ENCODE measurements at places on chromosomes 11 and 22.

GRCh38 chr11:69012092-69013008 lies 696 bp downstream of the MRGPRF start:
- no peak for DNase-seq

GRCh38 chr11:41498726-41499125 lies 39.3 kb upstream of the LRRC4C start:
- no peak for DNase-seq

DNA sequence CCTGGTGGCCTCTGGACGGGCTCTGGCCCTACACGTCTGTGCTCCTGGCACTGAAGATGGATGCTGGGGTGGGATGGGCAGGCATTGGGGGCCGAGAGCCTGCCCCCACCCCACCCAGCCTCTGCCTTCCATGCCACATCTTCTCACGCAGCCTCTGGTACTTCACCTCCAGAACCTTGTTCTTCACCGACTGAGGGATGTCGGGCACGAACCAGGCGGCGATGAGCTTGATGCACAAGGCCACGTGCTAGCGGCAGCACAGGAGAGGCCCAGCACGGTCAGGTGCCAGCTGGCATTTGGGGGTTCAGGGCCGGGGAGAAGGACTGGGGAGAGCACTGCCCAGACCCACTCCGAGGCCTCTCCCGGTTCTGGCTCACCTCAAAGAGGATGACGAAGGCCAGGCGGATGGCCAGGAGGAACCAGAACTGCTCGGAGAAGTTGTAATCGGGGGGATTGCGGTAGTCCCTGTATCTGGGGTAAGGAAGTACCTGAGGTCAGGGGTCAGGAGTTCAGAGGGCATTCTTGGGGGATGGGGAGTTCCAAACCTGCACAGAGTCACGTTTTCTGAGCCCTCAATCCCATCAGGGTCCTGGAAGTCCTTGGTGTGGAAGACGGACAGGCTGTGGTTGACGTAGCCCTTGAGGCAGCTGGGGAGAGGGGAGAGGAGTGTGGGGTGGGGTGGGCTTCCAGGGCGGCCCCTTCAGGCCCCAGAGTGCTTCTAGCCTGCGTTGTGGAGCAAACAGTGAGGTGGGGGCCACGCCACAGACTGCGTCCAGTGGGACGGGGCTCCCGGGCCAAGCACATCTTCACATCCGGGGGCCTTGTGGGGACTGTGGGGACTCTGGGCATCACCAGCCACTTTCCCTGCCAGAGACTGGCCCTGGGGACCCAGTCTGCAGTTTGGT lies 3.8 kb upstream of the SIGIRR start:
- DNase-seq: no peak

DNA sequence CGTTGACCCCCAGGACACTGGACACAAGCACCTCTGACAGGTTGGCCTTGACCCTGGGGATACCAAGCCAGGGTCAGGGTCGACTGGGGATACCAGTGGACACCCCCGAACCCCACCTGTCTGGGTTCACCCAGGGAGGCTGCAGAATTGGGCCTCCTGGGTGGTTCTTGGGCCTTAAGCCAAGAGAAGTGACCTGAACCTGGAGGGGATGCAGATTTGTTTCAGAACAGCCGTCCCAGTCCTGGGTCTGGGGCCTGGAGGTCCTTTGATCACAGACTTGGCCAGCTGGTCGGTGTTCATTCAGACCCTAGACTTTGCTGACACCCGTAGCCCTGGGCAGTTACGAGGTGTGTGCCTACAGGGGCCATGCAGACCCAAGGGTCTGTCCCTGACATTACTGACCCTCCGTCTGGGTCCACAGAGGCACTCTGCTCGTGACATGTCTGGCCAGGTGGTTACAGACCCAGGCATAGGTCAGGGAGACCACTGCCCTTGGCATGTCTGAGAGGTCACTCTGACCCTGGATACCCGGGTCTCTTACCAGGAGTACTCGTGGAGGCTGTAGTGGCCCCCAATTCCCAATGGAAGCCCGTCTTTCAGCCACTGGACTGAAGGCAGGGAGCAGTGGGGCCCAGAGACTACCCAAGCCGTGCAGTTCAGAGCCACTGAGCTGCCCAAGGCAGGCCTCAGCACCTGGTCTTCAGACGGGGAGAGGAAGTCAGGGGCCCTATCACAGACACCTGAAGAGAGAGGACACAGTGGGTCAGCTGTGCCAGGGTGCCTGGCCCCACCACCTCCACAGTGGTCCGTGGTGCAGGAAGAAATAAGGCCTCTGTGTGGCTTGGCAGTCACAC lies 6.4 kb downstream of the SIGIRR start:
- no peak for DNase-seq

- DNase-seq: no peak
Measured at GRCh38 chr11:128453444-128454336, 133.7 kb downstream of the ETS1 start.

DNA sequence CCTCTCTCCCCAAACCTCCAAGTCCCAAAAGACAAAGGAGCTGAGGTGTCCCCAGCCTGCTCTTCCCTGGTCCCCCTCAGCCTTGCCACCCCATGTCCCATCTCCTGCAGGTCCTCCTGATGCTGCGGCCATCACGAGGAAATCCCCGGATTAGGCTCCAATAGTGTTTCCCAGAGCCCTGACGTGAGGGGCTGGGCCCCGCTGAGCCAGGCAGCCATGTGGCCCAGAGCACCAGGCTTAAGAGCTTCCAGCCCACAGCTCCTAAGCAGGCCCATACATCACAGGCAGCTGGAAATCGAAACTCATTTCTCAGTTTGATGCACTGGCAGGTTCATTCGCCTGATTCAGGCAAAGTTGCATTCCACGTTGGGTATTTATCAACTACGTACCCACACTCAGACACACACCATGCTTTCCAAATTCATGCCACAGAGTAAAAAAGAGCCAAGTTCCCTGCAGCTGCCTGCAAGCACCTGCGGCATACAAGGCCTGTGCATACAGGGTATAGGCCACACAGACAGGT lies 114.2 kb downstream of the CHST1 start:
- no peak for DNase-seq

- DNase-seq: no peak
Measured at GRCh38 chr11:92897487-92897886, 72.0 kb upstream of the MTNR1B start.

Data from stimulated activated CD4-positive, alpha-beta T cell treated with anti-CD3 and anti-CD28 coated beads, Interleukin-2, amount 100 ng/mL, for 4 hours (primary cell).